RWPE1 (cell line): ENCODE measurements at places on chromosomes 4 and X.

DNA sequence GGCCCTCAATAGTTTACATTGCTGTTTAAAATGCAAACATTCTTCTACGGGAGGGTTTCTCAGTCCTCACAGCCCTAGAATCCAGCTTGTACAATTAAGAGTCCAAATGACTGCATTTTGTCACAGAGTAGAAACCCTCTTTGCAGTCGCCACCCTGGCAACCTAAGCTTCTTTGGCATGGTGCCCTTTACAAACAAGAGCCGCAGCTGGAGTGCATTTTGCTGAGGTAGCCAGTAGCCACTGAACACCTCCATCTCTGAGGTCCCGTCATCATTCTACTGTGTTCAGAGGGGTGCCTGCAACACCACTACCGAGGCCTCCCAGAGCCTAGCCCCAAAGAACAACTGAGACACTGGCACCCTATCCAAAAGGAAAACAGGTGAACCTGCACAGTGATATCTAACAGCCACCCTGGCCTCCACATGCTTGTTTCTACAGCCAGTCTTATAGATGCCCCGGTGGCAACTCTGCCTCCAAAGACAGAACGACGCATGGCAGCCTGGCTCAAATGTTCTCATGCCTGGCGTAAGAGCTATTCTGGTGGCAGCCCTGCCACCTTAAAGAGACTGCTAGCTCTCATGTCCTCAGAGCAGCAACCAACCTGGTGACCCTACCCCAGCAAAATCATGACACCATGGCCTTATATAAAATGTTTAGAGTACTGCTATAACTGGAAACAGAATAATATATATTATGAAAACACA is 801.9 kb downstream of the TECRL start:
- DNase-seq: no peak

DNA sequence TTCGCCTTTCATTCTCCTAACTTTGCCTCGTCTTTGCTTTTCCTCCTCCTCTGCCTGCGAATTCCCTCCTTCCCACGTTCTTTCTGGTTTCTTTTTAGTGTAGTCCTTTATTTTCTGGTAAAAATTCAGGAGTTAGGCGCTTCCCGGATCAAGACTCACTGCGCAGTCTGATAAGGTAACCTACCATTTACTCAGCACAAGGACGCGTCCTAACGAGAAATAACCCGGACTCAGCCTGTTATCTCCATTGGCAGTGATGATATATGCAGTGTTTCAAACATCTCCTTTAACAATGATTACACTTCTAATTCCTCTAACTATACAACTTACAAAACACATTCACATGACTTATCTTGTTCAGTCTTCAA is 357 bp upstream of the ETNPPL start:
- DNase-seq: no peak

- DNase-seq: no peak
Observed at GRCh38 chr4:136803433-136803832, 728.9 kb downstream of the PCDH18 start.

- no peak for DNase-seq
Observed at GRCh38 chr4:153371701-153372234, 27.3 kb downstream of the MND1 start.

- DNase-seq: peak; percentile 3
Observed at GRCh38 chr4:167956676-167957075, 135.7 kb upstream of the ANXA10 start.

GRCh38 chr4:116925900-116926457 is 159.4 kb downstream of the TRAM1L1 start:
- DNase-seq: no peak

- no peak for DNase-seq
Observed at GRCh38 chr4:71348586-71348985, 9.8 kb downstream of the SLC4A4 start.

- no peak for DNase-seq
Observed at GRCh38 chr4:145189981-145190380, 9.6 kb upstream of the OTUD4 start.

- no peak for DNase-seq
Observed at GRCh38 chrX:43703211-43703791, 47.2 kb downstream of the MAOA start.

GRCh38 chr4:94214703-94215319 is 7.1 kb downstream of the SMARCAD1 start:
- DNase-seq: no peak

GRCh38 chr4:24234288-24234848 is 344.5 kb upstream of the PPARGC1A start:
- no peak for DNase-seq

DNA sequence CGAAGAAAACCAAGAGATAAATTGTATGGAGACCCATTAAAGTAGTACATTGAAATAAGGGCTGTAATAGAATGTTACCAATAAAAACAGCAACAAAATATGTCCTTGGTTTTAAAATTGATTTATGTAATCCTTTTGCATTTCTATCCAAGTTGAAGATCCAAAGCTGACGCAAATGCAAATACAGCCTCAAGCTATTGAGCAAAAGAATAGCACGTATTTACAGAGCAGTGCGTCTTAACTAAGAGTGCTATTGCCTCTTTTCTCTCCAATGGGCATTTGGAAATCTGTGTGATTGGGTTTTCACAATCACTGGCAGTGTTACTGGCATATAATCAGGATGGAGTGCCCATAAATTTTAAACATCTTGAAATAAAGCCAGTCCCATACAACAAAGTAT is 417.4 kb downstream of the TLL1 start:
- DNase-seq: no peak

DNA sequence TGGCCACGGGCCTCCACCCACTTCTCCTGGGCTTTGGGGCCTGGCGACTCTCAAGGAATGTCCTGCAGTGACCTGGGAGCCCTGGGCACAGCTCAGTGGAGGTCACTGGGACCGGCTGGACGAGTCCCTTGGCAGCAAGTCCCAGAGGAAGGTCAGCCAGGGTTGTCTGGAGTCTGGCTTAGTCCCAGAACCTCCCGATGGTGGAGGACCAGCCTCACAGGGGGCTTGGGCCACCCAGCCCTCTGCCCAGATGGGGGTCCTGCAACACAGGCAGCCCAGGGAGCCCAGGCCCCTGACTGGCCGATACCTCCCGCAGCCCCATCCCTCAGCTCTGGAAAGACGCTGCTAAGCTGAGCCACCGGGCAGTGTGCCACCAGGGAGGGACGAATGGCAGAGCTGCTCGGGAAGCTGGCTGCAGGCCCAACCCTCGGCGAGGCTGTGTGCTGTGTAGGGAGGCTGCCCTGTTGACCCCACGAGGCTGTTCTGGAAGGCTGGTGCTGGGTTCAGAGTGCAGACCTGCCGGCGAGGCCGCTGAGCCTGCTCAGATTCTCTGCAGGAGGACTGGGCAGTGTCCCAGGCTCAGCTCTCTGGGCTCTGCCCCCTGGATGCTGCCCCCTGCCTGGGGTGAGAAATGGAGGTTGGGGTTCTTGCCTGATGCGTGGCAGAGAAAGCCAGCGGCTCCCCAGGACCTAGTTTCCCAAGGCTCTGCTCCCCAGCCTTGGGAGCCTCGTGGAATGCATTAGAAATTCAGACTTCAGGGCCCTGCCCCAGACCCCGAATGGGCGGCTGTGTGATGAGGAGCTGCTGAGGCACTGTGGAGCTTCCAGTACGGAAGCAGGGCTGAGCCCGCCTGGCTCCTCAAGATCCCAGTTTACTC is 61.7 kb downstream of the ADRA2C start:
- DNase-seq: peak; percentile 4

GRCh38 chrX:44152852-44153251 is 179.7 kb upstream of the NDP start:
- peak; percentile 49 for DNase-seq

DNA sequence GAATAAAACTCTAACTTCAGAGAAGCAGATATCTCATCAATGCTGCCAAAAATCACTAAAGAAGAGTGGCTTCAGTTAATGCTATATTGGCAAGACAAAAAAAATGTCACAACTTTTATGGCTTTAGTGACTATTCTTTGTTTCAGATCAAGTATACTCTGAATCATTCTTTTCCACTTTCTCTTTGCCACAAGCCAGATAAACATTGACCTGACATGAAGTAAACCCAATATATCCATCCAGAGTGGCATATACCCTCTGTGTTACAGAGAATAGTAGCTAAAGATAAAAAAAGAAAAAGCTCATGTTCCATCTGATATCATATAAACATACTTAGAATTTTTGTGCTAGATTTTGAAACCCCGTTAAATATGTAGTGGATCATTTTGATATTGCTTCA is 206.7 kb upstream of the CNKSR2 start:
- no peak for DNase-seq

DNA sequence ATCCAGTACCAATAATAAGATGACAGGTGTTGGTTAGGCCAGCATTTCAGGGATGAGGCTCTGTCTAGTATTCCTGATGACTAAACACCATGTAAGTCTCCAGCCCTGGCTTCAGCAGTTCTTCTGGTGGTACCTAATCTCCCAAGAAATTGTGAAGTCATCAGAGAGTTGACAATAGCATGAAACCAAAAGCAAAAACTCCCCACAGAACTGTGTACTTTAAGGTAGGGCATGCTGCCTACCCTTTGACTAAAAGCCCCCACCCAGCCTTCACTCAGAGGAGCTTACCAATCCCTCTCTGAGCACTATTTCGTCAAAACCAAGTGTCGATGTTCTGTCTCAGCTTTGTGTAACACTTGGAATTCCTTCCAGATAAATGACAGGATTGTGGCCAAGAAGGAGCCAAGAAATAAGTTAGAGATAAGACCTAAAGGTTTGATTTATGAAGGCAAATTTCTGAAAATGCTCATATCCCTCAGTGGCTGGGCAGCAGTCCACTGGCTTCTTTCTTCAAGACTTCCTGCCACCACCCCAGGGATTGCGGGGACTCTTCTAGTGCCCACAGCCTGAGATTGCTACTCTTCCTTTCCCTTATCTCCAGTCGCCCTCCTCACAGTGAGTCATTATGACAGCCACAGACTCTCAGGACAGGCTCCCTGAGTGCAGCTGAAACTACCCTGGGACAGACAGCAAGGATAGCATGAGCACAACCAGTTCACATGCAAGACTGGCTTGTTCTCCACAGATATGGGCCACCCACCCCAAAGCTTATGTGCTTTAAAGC is 67.3 kb upstream of the LHFPL1 start:
- DNase-seq: no peak

GRCh38 chrX:20285511-20285910 is 18.8 kb upstream of the RPS6KA3 start:
- DNase-seq: no peak

DNA sequence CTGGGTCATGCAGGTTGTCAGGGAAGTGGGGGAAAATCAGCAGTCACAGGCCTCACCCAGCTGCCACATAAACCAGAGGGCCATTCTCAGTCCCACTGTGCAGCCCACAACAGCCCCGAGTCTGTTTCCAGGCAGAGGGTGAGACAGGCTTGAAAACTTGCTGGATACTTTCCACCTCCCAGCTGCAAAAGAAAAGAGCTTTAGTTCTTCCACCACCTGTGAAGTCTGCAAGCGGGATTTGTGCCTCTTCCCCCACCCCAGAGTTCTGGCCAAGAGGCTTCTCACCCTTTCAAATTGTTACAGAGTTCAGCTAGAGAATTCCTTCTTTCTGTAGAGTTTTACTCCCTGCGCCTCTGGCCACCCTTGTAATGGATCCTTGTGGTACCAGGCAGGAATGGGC is 115.5 kb upstream of the ZDHHC15 start:
- DNase-seq: no peak
